Activated CD8-positive, alpha-beta memory T cell treated with anti-CD3 and anti-CD28 coated beads for 48 hours (primary cell): ENCODE measurements at places on chromosomes 12 and 14.

DNA sequence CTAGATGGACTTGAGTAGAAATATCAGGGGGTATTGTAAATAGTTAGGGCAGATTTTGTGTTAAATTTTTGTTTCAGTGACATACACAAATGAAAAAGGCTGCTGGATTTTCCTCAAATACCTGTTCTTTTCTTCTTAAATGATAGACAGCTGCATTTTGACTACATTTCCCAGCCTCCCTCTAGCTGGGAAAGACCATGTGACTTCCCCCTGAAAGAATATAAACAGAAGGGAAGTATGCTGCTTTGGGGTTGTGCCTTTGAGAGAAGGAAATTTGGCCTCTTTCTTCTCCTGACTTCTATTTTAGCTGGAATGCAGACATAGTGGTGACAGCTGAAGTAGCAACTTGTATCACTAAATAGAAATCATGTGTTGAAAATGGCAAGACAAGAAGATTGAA is 476.1 kb upstream of the SYT1 start:
- DNase-seq = no peak

- no peak for DNase-seq
Observed at GRCh38 chr12:55762646-55763045, 19.7 kb downstream of the GDF11 start.

GRCh38 chr14:89862856-89863255 is 91.7 kb downstream of the EFCAB11 start:
- DNase-seq = no peak

GRCh38 chr12:56987551-56988053 is 18.7 kb downstream of the ZBTB39 start:
- peak; percentile 70 for DNase-seq

GRCh38 chr14:21807975-21808374 is 134.4 kb upstream of the OR4E1 start:
- DNase-seq = no peak

DNA sequence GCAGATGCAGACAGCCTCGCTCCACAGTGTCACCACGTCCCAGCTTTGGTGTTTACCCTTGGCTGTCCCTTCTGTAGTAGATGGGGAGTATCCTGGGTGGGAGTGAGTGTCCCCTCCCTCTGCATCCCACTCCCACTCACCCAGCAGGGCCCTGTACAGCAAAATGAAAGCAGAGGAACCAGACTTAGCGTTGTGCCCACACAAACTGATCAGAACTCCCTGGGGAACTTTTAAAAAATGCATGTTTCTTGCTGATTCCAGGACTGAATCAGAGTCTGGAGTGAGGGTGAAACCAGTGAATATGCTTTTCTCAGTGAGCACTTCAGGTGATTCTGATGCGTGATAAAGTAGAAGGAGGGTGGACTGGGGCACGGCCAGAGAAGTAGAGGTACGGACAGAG is 2.9 kb downstream of the ACVRL1 start:
- DNase-seq = no peak

GRCh38 chr12:113401066-113402000 is 2.4 kb downstream of the SDS start:
- no peak for DNase-seq

DNA sequence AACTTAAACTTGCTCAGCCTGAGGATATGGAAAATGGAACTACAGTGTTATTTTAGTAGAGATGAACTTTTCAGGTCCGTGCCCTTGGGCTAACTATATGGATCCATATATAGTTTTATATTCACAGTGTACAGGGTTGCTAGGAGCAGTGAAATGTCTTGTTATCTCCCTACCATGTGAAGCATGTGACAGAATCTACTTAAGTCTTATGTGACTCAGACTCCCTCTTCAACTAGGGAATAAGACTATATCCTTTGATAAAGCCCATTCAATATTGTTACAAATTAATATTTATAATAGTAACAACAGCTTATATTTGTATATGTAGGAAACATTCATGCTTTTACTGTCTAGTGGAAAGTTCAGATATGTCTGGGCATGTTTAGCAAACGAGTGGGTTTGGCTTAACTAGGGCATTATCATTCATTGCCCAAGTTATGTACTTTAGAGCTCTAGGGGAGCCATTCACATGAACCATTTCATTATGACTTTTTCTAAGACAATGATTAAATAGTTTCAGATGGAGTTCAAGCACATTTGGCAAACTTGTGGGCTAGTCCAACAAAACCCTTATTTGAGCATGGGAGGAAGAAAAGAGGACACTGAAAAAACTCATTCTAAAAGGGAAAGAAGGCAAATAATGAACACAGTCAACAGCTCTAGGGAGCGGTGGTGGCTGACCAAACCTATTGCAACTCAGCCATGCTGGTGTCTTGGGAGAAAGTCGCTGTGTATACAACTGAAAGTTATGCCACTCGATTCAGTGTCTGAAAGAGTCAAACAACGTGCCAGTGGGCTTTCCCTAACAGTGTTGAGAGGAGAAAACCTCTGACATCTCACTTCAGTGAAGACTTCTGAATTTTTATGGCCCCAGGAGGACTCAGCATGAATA is 305.9 kb upstream of the G2E3 start:
- DNase-seq = no peak

- DNase-seq = no peak
Observed at GRCh38 chr14:61076556-61076955, 95.5 kb downstream of the SLC38A6 start.

GRCh38 chr14:77601846-77602619 is 14.4 kb downstream of the SPTLC2 start:
- DNase-seq = no peak

- DNase-seq = no peak
Observed at GRCh38 chr12:63752841-63753240, 26.9 kb upstream of the RXYLT1 start.

GRCh38 chr12:99261256-99261655 is 386.3 kb upstream of the GARIN6 start:
- DNase-seq = no peak

DNA sequence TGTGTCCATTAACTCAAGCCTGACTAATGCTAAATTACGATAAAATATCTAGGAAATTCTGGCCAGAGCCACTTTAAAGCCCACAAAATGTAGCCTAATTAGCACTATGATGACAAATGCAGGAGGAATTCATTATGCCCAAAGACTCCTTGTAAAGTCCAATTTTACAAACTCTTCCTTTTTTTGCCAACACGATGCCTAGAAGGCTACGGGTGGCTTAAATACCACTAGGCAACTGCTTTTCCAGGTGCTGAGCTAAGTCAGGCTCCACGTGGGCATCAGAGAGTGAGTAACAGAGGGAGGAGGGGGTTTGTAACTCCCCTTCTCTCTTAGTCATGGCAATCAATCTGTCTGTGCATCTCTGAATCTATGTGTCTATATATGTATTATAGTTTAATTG is 172.4 kb upstream of the NTF3 start:
- DNase-seq = no peak

GRCh38 chr14:30996892-30997659 is 28.4 kb upstream of the AP4S1 start:
- DNase-seq = no peak

GRCh38 chr12:10967409-10967808 is 19.3 kb downstream of the TAS2R50 start:
- DNase-seq = no peak

GRCh38 chr12:116130431-116130830 is 147.1 kb downstream of the MED13L start:
- DNase-seq = no peak

- DNase-seq = no peak
Observed at GRCh38 chr12:67754933-67755697, 106.6 kb downstream of the DYRK2 start.

DNA sequence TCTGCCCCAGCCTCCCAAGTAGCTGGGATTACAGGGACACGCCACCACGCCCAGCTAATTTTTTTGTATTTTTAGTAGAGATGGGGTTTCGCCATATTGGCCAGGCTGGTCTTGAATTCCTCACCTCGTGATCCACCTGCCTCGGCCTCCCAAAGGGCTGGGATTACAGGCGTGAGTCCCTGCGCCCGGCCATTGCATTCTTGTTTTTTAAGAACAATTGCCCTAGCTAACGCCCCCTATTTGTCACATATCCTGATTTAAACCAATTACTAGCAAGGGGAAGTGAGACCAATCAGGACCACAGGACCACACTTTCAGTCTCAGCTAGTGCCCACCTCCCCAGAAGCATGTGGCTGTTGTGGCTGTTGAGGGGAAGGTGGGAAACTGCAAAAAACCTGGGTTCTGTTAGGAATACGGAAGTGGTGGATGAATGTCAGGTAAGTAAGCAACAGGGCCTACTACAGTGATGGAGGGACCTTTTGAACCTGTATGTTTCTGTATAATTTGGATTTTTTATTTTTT is 37.8 kb upstream of the NFYB start:
- no peak for DNase-seq

DNA sequence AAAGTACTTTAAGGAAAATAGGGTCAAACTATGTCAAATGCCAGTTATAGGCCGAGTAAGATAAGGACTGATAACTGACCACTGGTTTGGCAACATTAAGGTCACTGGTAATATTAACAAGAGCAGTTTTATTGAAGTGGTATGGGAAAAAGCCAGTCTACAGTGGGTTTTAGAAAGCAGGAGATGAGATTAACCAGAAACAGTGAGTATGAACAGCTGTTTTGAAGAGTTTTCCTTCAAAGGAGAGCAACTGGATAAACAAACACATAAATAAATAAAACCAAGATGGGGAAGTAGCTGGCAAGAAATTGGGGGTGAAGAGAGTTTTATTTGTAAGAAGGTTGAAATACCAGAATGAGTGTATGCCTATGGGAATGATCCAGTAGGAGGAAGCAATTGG is 30.3 kb downstream of the KITLG start:
- no peak for DNase-seq

DNA sequence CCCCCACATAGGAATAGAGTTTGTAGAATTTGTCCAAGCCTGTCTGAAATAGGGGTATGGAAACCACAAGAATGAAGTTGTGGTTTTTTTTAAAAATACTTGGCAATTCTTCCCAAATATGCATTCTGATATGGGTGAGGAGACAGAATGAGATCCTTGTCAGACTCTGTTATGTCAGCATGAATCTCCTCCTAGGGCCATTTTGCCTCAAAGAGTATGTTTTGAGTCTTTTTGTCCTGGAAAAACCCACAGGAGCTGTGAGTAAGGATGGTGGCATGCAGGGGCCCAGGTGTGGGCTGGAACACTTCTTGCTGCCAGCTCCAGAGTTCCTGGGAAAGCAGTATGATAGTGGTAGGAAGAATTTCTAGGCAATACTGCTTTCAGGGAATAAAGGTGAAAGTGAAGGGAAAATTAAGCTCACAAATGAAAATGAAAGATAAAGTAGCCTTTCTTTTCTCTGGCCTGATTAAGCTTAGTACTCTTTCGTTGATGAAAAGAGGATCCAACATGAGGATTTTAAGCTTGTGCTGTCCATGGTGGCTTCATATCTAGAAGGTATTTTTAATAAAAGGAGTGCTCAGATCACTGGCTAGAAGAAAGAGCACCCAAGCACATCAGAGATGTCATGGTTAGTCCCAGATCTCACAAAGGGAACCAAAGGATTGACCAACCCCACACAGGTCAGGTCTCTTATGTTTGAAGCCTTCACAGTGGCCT is 130.8 kb downstream of the LLPH start:
- no peak for DNase-seq

DNA sequence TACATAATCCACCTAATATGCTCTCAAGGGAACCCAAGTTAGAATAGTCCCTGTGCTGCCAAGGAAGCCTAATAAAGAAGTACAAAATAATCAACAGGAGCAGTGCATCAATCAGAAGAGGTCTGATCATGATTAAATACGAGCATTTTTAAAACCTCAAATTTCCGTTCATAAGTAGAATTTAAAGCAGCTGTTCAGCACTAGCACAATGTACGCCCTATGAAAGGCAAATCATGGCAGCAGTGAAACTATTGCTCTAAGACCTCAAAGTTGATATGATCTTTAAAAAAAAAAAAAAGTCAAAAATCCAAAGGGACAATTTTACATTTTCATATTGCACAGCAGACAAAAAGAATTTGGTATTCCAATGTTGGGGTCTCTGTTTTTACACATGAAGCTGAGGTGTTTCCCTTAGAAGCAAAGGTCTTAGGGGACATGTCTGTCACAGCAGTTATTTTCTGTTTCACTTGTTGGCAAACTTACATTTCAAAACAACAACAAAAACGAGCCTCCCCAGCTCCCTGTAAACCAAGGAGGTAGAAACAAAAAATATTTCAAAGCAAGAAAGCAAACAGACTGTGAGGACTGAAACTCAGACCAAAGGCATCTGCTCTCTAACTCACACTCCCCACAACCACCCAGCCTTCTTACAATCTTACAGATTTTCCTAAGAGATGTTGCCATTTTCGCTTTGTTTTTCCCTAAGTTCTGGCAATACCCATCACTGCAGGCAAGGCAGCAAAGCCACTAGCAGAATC is 28.2 kb downstream of the SOX5 start:
- no peak for DNase-seq

DNA sequence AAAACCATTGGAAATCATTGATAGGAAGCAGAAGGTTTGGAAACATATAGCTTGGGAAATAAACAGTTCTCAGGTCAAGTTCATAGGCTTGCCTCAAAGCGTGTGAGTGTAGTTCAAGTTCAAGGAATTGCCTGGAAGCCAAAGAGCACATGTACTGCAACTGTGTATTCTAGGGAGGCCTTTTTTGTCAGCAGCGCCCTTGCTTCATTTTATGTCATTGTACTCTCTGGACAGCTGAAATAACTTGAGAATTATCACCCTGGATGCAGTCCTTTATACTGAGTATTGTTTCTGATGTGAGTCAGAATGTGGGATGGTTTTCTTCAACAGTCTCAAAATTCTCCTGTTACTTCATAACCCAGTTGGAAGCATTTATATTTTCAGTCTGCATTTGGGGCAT is 16.0 kb upstream of the EVL start:
- no peak for DNase-seq

- DNase-seq = no peak
Observed at GRCh38 chr14:56868660-56869059, 58.4 kb upstream of the OTX2 start.

GRCh38 chr12:44874981-44875416 is 1.1 kb downstream of the NELL2 start:
- DNase-seq = no peak

DNA sequence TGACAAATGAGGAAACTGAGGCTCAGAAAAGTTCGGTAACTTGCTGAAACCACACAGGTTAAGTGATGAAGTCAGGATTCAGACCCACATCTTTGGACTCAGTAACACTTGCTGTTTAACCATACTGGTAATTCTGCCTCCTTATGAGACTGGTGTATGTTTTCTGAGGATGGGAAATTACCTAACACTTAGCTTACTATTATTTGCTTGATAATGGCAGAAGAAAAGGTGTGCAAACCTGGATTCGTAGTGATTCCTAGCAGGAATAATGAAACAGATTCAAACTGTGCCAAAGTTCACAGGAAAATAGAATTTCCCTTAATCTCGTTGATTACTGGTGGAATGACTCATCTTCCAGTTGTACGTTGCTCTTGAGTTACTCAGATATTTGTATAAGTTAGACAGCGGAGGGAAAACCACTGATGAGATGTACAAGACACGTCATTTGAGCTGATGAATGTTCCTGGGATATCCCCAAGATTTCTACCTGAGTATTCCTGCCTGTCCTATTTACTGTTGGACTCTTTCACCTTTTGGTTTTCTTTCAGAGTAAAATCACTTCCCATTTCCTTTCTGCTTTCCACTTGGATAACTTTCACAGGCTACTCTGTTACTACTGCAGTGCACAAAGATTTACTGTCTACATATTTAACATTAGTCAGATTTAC is 37.5 kb downstream of the PRORP start:
- no peak for DNase-seq

- DNase-seq = no peak
Observed at GRCh38 chr12:8816448-8817050, 5.9 kb upstream of the A2ML1 start.
